ENCODE measurements at places on chromosomes 13 and 19.

- peak; percentile 67 for DNase-seq
These were observed 2.5 kb downstream of the PCDH8 start for GRCh38 chr13:52845766-52846566.

DNA sequence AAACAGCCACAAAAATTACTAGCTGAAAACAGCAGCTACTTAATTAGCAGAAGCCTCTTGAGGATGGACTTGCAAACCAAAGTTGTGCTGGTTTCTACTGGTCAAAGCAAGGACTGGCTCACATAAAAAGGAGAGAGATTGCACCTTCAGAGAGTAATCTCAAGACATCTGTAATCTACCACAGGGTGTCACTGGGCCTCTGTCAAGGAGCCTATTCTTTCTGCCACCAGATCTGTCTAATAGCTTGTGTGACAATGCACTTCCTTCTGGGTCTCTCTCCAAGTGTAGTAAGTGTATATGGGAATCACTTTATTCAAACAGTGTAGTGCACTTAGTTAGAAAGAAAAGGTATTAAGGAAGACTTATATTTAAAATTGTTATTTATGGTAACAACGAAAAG lies 24.4 kb upstream of the ZNF561 start:
- DNase-seq: no peak

- DNase-seq: peak; percentile 54
These were observed 20.3 kb upstream of the CACNA1A start for GRCh38 chr19:13526552-13526951.

- no peak for DNase-seq
These were observed 5.7 kb upstream of the LGALS14 start for GRCh38 chr19:39698535-39698934.

- DNase-seq: no peak
These were observed 30.8 kb downstream of the IRS2 start for GRCh38 chr13:109755551-109755950.

DNA sequence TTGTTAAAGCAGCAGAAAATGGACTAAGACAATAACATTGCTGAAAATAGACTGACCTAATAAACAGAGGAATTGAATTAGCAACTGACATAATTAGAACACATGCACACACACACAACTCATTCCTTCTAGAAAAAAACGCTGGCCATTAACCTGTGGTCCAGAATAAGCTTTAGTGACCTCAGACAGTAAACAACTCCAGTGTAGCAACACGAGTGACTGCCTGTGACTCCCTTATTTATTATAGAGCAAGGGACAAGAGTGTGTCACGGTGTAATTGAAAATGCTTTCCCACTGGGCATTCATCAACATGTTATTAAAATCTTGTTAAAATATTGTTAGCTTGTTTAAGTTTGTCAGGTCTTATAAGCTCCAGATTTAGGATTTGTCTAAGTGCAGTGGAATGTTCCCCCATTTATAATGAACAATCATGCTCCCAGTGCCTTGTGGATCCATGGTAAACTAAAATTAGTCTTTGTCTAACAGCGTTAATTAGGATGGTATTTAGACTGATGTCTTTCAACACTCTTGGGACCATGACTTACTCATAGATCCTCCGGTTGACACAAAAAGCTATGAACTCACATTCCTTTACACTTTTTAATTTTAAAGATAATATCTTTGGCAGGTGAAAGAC lies 111.7 kb upstream of the IRS2 start:
- no peak for DNase-seq

- DNase-seq: no peak
These were observed 51.8 kb downstream of the CRTC1 start for GRCh38 chr19:18735324-18735723.

DNA sequence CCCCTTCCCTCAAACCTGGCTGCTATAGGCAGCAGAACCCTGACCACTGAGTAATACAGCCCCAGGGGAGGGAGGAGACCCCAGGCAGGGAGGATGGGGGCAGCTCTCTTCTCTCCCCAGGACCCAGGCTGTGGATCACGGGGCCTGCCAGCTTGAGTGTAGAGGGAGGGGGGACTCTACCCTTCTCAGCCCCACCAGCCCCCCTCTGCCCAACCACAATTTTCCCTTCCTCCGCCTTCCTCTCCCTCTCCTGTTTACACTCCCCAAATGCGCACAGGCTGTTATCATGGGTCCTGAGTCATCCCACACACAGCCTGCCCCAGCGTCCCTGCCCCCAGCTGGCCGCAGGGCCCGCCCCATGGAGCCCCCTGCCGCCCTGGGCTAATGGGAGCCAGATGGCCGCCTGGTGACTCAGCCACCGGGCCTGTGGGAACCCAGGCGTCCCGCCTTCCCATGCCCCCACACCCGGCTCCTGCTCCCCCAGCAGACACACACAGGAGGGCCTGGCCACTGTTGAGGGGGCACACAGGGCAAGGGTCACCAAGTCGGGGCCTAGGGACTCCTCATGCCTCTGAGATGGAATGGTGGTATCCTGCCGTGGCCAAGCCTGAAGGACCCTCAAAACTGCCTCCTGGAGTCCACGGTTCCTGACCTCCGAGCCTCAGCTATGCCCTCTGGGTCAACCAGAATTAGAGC lies 13.6 kb downstream of the CCDC97 start:
- DNase-seq: no peak

DNA sequence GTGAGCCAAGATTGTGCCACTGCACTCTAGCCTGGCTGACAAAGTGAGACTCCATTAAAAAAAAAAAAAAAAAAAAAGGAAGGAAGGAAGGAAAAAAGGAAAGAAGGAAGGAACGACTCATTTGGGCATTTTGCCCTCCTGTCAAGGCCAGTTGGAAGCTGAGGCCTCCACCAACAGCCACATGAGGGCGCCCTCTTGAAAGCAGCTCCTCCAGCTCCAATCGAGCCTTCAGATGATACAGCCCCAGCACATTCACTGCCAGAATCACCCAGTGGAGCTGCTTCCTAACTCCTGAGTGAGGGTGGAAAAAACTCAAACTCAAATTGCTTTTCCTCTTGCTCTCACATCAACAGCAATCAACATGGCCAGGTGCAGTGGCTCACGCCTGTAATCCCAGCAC lies 40.9 kb downstream of the GNG7 start:
- DNase-seq: peak; percentile 58

- DNase-seq: no peak
These were observed 161.1 kb upstream of the TMTC4 start for GRCh38 chr13:100835695-100836094.

- DNase-seq: no peak
These were observed 230.6 kb downstream of the MTUS2 start for GRCh38 chr13:29050719-29051118.

DNA sequence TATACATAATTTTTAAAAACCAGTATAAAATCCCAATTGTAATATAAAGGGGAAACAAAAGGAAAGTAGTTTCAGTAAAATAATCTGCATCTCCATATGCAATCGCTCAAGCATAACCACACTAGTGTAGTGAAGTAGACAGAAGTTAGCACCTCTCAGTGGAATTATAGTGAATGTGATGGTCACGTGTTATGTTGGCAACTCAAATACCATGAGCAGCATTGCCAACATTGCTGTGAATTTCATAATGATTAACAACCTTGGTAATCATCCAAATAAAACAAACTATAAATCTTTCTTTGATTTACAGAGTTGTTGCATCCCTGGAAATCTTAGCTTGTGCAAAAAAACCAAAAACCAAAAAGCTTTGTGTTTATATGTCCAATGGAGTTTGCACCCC lies 77.3 kb upstream of the SIAH3 start:
- no peak for DNase-seq

- no peak for DNase-seq
These were observed 9.3 kb upstream of the CDX2 start for GRCh38 chr13:27978301-27978968.

- DNase-seq: no peak
These were observed 19.9 kb downstream of the KDM4B start for GRCh38 chr19:4988770-4989251.

- DNase-seq: no peak
These were observed 741.2 kb upstream of the PCDH9 start for GRCh38 chr13:67971291-67971690.

DNA sequence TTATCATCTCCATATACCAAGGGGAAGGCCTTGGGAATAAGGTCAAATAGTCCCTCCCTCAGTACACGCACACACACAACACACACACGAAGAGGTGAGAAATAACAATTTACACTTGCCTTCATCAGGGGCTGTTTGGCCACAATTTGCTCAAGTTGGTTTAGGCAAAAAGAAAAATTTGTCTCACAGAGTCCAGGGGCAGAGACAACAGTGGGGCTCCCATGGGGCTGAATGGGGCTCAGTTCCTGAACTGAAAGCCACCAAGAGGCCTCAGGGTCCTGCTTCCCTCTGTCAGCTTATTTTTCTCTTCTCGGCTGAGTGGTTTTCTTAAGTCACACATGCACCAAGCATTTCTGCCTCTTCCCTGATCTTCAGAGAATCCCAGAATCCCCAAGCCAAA lies 35.5 kb downstream of the PCDH8 start:
- no peak for DNase-seq

GRCh38 chr19:54352546-54352945 lies 12.2 kb downstream of the LAIR1 start:
- DNase-seq: no peak

GRCh38 chr19:29618434-29618833 lies 12.4 kb downstream of the POP4 start:
- DNase-seq: no peak

- DNase-seq: no peak
These were observed 125.3 kb downstream of the TM9SF2 start for GRCh38 chr13:99626461-99627082.

- DNase-seq: no peak
These were observed 106.1 kb upstream of the DOCK9 start for GRCh38 chr13:99083981-99084380.

DNA sequence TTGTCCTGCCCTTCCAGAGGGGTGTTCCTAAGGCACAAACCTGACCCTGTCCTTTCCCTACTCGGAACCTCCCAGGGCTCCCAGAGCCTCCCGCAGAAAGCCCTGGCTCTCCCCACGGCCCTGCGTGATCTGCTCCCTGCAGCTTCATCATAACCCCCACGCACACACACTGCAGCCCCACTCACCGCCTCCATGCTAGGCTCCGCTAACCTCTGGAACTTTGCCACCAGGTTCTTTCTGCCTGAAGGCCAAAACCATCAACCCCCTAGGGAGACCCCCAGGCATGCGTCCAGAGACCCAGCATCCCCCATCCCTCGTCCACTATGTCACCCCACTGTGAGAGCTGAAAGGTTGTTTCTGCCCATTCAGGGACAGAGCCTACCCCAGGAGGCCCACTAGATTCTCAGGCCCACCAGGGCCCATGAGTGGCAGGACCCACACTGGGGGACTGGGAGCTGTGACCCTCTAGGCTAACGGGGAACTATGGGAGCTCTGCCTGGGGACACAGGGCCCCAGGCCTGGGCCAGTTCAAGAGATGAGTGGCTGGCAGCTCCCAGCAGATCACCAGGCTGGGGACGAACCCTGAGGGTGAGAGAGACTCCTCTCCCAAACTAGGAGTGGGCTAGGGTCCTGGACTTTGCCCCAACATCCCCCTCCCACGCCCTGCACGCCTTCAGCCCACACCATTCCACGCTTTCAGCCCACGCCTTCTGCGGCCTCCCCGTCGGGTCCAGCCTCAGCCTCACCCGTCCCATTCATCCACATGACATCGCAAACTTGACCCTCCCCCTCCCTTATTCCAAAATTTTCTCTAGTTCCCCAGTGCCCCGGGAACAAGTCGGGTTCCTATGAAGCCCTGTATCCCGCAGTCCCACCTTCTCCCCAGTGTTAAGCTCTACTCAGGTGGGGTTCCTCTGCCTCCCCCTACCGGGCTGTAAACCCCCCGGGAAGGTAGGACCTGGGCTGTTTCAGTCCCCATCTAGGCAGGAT lies 33.2 kb upstream of the PNMA8B start:
- DNase-seq: no peak

DNA sequence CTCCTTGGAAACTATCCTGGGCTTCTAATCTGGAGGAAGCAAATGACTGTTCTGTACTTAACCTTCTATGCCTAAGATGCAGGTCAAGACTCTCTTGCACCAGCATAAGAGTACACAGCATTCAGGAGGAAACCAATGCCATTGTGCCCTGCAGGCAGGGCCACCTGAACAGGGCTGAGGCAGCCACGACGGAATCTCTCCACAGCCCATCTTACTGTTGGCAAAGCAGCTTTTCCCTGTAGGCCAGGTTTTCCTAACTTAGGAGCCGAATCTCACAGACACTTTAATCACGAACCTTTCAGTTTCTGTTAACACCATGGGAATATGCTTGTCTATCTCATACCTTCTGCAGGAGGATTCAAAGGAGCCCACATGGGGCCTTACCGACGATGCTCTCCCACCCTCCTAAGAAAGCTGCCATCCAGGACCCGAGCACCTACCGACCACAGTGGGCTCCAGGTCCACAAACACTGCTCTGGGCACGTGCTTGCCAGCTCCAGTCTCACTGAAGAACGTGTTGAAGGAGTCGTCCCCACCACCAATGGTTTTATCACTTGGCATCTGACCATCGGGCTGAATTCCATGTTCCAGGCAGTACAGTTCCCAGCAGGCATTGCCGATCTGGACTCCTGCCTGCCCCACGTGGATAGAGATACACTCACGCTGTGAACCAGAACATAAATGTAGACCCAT lies 2.6 kb downstream of the TUBA3C start:
- no peak for DNase-seq

Data from activated CD4-positive, alpha-beta T cell treated with anti-CD3 and anti-CD28 coated beads for 48 hours (primary cell).